ENCODE measurements at places on chromosomes 6 and 20.

DNA sequence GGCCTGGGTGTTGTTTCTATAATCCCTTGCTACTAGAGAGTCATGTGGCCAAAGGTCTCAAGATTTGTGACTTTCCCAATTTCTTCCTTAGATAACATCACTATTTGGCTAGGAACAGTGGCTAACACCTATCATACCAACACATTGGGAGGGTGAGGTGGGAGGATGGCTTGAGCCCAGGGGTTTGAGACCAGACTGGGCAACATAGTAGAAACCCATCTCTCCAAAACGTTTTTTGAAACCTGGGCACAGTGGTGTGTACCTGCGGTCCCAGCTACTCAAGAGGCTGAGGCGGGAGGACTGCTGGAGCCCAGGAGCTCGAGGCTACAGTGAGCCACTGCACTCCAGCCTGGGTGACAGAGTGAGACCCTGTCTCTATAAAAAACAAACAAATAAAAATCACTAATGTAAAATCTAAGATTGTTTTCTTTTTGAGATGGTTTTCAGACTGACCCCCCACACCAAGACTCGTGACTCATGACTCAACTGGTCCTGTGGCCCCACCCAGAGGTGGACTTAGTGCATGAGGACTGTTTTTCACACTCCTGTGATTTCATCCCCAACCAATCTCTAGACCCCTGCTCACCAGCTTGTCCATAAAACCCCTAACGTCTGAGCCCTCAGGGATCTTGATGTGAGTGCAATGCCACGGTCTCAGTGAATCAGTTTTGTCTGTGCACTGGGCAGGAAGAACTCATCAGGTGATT is 48.3 kb upstream of the KIF16B start:
- DNase-seq = no peak

GRCh38 chr20:44115762-44116644 is 71.0 kb downstream of the JPH2 start:
- no peak for DNase-seq

DNA sequence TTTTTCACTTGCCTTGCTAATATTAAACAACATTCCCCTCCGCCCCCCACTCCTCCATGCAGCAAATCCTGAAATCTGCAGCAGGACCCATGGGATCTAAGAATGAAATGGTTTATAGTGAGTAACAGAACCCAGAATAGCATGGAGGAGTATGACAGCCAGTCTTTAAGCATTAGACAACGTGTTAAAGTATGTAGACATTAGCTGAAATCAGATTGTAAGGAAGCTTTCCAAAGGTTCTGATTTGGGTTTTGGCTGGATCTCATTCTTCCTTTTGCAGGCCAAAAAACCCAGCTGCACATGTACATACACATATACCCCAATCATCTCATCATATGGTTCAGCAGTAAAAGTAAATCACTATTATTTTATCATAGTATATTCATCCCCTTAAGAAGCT is 126.5 kb downstream of the GJA10 start:
- DNase-seq = no peak

- no peak for DNase-seq
These were observed 11.4 kb upstream of the KIF25 start for GRCh38 chr6:167985911-167986595.

DNA sequence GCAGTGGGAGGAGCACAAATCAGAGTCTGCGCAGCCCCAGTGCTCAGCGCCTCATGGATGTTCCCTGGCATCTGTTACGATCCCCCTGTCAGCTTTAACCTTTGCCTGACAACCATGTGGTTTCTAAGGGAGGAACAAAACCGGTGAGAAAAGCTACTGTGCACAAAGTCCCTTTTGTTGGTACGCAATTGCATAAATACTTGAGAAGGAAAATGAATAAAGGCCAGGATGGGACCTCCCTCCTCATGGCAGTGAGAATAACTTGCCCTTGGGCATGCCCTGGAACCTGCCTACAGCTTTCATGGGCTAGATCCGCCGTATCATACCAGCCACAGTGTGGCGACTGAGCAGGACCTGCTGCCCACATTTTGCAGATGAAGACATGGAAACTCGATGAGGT is 81.0 kb downstream of the RIN2 start:
- no peak for DNase-seq

DNA sequence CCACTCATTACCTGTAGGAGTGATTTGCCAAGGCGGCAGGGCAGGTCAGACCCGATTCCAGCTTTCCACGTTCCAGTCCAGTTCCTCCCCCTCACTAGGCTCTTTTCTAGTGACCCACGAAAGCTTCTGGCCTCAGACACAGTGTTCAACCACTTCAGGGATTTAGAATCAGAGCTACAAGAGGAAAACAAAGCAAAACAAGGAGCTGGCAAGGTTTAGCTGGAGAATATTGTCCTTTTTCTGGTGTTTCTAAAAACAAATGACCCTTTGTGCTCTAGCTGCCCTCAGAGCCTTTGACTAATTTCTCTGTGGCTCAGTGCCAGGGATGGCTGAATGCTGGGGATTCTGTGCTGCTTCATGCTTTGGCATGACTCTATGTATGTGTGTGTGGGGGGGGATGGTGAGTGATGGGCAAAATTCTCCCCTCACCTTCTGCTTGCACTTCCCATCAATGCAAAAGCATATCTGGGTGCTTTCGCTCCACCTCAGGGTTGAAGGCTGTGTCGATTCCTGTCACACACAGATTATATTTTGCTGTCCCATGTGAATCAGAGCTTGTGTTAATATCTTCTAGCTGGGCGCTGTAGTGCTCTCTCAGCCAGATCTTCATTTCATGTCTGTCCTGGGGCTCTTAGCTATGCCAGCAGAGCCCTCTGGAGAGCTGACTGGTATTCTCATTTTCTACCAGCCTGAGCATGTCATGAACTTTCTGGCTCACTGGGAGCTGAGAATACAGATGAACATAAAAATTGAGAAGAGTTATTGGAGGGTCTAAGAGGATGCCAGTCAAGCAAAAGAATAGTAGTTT is 19.3 kb upstream of the NEDD9 start:
- no peak for DNase-seq

DNA sequence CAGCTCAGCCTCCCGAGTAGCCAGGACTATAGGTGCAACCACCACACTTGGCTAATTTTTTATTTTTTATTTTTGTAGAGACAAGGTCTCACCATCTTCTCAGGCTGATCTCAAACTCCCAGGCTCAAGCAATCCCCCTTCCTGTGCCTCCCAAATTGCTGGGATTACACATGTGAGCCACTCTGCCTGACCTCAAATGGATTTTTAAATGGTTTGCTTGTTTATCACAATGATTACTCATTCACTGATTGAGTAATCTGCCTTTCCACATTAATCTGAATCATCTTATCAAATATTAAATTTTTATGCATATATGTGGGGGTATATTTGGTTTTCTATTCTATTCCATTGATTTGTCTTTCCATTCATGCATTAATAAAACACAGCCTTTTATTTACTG is 9.4 kb upstream of the KHDC1L start:
- no peak for DNase-seq

Measured in stimulated activated CD8-positive, alpha-beta memory T cell treated with anti-CD3 and anti-CD28 coated beads, Interleukin-7, amount 100 ng/mL, for 48 hours (primary cell).